Stimulated activated CD8-positive, alpha-beta memory T cell treated with anti-CD3 and anti-CD28 coated beads, Interleukin-4, amount 100 ng/mL, for 4 hours (primary cell): ENCODE measurements at places on chromosomes 1 and 21.

DNA sequence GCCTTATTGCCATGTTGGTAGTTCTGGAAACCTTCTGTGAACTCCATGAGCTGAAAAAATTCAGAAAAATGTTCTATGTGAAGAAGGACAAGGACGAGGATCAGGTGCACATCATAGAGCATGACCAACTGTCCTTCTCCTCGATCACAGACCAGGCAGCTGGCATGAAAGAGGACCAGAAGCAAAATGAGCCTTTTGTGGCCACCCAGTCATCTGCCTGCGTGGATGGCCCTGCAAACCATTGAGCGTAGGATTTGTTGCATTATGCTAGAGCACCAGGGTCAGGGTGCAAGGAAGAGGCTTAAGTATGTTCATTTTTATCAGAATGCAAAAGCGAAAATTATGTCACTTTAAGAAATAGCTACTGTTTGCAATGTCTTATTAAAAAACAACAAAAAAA is 57.4 kb downstream of the KCNK1 start:
- no peak for DNase-seq

DNA sequence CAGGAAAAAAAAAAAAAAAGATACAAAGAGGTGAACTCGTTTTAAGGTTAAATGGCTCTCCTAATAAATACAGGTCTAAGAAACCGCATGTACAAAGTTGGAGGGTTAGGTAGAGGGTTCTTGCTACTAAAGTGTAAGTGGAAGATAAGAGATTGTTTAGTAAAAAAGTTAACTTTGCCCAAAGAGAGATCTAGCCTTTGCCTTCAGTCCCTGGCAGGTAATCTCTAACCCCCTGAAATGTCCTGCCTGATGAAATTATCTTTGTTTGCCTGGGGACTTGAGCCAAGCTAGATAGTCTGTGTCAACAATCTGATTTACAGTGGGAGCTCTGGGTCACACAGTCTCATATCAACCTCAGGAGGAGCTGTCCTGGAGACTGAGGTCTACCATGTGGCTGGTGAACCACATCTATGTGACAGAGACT is 57.6 kb downstream of the TRIM33 start:
- no peak for DNase-seq

DNA sequence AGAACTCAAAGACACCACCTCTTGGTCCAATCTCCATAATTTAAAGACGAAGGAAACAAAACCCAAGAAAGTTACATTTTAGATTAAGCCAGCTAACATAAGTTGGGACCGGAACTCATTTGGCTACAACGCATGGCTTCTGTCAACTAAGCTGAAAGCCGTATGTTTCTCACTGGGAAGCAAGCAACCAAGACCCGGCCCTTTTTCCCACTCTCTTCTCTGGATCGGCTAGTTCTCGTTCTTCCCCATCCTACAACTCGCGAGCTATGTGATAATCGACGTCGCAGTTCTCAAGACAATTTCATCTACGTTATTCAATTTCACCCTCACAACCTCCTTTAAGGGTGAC is 601 bp downstream of the CCT8 start:
- DNase-seq: no peak

DNA sequence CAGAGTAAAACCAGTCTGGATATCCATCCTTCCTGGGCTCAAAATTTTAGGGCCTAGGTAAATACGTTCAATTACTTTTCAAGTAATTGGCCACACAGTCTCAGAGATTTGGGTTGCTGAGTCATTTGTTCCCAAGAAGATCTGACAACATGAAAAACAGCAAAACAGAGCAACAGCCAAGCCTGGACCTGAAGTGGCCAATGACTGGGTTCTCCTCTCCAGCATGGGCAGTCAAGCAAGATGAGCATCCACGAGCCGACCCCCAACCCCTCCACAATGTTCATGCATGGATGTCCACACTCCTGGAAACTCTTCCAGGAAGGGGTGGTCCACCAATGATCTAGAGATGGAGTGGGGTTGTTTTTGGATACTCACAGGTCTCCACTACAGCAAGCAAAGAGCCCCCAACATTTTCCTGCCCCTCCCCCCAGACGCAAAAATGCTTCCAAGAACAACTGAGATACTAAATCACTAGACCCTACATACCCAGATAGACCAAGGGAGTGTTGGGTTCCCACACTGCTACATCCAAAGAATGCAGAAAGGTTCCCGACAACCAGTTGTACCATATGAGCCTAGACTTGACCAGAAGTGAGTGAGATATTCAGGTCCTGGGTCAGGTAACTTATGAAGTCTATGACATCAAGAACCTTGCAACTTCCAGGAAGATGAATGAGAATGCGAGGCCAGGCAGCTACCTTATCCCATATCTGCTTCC is 73.0 kb downstream of the CD46 start:
- no peak for DNase-seq

DNA sequence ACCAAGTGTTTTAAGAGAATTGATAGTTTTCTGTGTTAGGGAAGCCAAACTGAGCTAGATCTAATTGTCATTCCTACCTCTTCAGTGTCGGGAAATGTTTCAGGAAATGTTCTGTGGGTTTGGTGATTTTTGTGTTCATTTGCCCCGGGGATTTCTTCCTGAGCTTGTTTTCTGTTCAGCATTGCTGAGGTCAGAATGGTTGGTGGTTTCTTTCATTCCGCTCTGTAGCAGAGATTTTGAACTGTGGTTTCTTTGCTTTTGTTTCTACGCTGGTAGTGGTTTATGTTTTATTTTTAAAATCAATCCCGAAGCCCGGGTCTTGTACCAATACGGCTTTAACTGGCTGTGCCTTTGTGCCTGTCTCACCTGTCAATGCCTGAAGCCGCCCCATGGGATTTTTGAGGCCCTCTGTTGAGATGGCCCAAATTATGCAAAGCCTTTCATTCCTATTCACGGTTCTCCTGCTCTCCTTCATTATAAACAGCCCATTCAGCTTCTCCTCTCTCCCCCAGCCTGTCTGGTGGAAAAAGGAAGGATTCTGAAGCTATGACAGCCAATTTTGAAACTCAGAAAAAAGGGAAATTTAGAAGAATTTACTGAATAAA is 417.2 kb upstream of the KAZN start:
- DNase-seq: no peak

GRCh38 chr21:45297329-45297728 is 9.6 kb upstream of the POFUT2 start:
- no peak for DNase-seq

- no peak for DNase-seq
Observed at GRCh38 chr21:37764691-37765090, 151.6 kb downstream of the KCNJ6 start.
